Articular chondrocyte of knee joint (primary cell): ENCODE measurements at places on chromosomes 3 and 15. TPM values are rescaled to one million over a fixed set of nuclear protein-coding genes. Genes with fewer than 3 reads are reported as not detected.

The ADGRG7 gene
- total RNA-seq, result 0.11 TPM in 1 of 2 replicates, not detected in the other

The PLIN1 gene
- total RNA-seq, result 0.91 and 1.2 TPM in 2 replicates

The SI gene
- not detected in 2 replicates for total RNA-seq

The RASGRP1 gene
- under 0.01 and 0.11 TPM in 2 replicates for total RNA-seq

The LRTM1 gene
- total RNA-seq, result not detected in 2 replicates

The UBA7 gene
- 49.7 and 53.4 TPM in 2 replicates for total RNA-seq

The CPNE9 gene
- total RNA-seq, result not detected in 2 replicates

The STRC gene
- 0.26 and 0.32 TPM in 2 replicates for total RNA-seq

The ACKR2 gene
- total RNA-seq, result 0.13 and 0.32 TPM in 2 replicates

The MME gene
- 2.7 and 26.5 TPM in 2 replicates for total RNA-seq

The CD200 gene
- not detected in 2 replicates for total RNA-seq

The DLL4 gene
- 0.11 TPM in 1 of 2 replicates, not detected in the other for total RNA-seq

The RAB6B gene
- total RNA-seq, result 0.65 and 0.78 TPM in 2 replicates

The RBPMS2 gene
- 0.97 and 2.1 TPM in 2 replicates for total RNA-seq

The KBTBD8 gene
- total RNA-seq, result 7.3 and 11.3 TPM in 2 replicates

The BCHE gene
- total RNA-seq, result not detected in 2 replicates

The ABCC5 gene
- total RNA-seq, result 22.8 and 26.5 TPM in 2 replicates

The CXCR6 gene
- total RNA-seq, result not detected in 2 replicates

The CCR1 gene
- total RNA-seq, result 0.65 and 1.3 TPM in 2 replicates

The ENTPD3 gene
- 1.4 and 1.7 TPM in 2 replicates for total RNA-seq

The WNT7A gene
- total RNA-seq, result not detected in 2 replicates

The GOLGA8S gene
- total RNA-seq, result 0.13 and 0.22 TPM in 2 replicates

The TMEM207 gene
- total RNA-seq, result not detected in 2 replicates

The JMJD7 gene
- total RNA-seq, result 2.7 and 3.1 TPM in 2 replicates

The CNOT10 gene
- 29.4 and 29.5 TPM in 2 replicates for total RNA-seq

The SLC28A1 gene
- not detected in 2 replicates for total RNA-seq

The CCDC33 gene
- total RNA-seq, result not detected in 2 replicates

The CHL1 gene
- not detected in 2 replicates for total RNA-seq

The LMAN1L gene
- 0.11 TPM in 1 of 2 replicates, not detected in the other for total RNA-seq

The HRH1 gene
- 34.6 and 41.0 TPM in 2 replicates for total RNA-seq
